ENCODE measurements at places on chromosomes 2 and 18. TPM values are rescaled to one million over a fixed set of nuclear protein-coding genes. Genes with fewer than 3 reads are reported as not detected.

DNA sequence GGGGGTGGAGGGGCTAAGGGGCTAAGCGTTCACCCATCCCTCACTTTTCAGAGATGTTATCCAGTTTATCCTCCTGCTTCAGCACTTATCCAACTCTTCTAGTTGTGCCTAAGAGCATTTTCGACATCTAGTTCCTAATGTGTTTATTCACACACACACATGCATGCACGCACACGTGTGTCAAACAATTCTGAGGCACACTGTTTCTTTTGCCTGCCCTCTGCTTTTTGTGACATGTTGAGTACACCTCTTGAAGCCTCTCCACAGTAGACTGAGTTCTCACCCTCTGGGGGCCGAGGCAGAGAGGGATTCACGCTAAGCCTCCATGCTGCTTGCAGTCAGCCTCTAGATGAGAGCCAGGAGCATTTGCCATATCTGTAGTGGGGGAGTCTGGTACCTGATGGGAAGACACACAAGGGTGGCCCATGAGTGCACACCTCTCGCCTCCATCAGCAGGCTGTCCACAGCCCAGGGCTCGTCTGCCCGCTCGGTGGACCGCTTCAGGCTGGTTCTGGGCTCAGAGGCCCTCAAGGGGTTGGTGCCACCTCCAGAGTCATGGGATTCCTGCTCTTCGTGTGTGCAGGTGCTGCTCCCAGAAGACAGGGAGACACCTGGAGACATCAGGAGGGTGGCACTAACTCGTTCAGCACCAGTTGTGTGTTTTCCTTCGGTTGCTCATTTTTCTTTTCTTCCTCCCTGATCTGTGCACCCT is 11.9 kb downstream of the TWIST2 start:
- H3K4me1 ChIP-seq = no peaks in the 10 kb centered on the region
- no peak for DNase-seq
- H3K27ac ChIP-seq = no peak overlapping the region
- H3K27me3 ChIP-seq = no peaks in the 10 kb centered on the region
- no peaks in the 10 kb centered on the region for H3K36me3 ChIP-seq
- no peak overlapping the region for H3K4me3 ChIP-seq

DNA sequence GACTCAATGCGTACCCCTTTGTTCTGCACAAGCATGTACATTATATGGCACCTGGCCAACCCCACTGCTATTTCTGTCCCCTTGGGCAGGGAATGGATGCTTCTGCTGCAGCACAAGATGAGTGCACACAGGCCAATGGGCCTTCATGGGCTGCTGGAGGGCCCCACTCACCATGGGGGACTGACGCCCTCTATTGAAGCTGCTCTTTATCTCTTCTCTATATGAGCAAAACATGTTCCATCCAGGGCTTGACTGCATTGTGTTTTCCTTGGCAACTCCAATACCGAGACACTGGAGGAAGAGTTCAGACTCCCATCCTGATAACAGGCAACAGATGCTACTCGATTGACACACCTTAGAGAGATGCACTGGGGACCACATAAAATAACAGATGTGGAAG is 251.6 kb upstream of the NCKAP5 start:
- H3K4me1 ChIP-seq = no peaks in the 10 kb centered on the region
- no peaks in the 10 kb centered on the region for H3K27me3 ChIP-seq
- no peak overlapping the region for H3K4me3 ChIP-seq
- DNase-seq = no peak
- no peak overlapping the region for H3K27ac ChIP-seq
- no peaks in the 10 kb centered on the region for H3K36me3 ChIP-seq

- H3K27ac ChIP-seq = no peak overlapping the region
- no peaks in the 10 kb centered on the region for H3K36me3 ChIP-seq
- H3K4me3 ChIP-seq = no peak overlapping the region
- H3K4me1 ChIP-seq = no peaks in the 10 kb centered on the region
- no peaks in the 10 kb centered on the region for H3K27me3 ChIP-seq
Measured at GRCh38 chr2:32732912-32733472, 105.1 kb downstream of the TTC27 start.

DNA sequence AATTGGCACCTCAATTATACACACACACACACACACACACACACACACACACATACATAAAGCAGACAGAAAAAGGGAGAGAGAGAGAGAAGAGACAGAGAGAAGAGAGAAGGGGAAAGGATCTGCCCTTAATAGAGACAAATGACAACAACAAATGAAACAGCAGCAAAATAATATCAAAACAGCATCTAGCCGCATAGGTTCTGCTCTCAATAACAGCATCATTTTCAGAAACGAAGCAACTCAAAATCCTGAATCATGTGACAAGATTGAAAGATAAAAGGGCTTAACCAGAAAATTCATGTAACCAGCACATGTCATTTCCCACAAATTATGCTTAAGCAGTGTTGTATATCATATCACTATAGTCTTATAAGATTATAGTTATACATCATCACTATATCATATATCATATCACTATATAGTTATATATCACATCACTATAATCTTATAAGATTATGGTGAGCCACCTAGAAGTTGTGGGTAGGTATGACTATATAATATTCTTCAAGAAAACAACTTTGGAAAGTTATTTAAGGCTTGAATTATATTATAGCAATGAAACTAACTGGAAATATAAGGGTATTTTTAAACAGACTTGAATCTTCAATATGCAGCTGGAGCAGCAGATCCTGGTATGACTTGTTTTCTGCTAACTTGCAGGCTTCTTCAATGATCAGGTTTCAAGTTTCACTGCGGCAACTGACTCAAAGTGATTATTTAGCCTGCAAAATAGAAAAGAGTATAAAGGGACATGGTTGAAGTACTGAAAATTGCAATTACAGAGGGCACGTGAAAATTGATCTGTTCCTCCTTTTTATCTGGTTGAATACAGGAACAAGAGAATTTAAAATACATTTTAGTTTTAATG is 16.1 kb upstream of the VPS54 start:
- H3K27ac ChIP-seq = no peak overlapping the region
- DNase-seq = no peak
- no peaks in the 10 kb centered on the region for H3K27me3 ChIP-seq
- no peaks in the 10 kb centered on the region for H3K4me1 ChIP-seq
- no peaks in the 10 kb centered on the region for H3K36me3 ChIP-seq

TEKT4 gene
- total RNA-seq = 7.7 TPM

Measured in lung (tissue), 17 donors.